Activated CD4-positive, alpha-beta T cell treated with anti-CD3 and anti-CD28 coated beads for 24 hours (primary cell): ENCODE measurements at places on chromosomes 6 and 20.

GRCh38 chr20:37502654-37503053 lies 18.4 kb upstream of the NNAT start:
- DNase-seq: no peak

DNA sequence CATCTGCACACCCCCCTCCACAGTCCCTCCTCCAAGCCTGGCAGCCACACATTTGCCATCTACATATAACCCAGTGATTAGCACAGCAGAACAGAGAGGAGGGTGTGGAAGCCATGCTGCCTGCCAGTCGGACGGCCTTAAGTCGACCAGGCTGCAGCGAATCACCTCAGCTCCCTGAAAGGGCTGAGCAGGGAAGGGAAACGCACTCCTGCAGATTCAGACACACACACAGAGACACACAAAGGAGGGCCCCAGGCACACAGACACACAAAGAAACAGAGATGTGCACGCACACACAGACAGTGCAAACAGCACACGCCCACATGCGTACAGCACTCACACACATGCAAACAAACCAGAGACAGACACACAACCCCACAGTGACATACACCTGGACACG lies 11.2 kb upstream of the SIRPA start:
- no peak for DNase-seq

DNA sequence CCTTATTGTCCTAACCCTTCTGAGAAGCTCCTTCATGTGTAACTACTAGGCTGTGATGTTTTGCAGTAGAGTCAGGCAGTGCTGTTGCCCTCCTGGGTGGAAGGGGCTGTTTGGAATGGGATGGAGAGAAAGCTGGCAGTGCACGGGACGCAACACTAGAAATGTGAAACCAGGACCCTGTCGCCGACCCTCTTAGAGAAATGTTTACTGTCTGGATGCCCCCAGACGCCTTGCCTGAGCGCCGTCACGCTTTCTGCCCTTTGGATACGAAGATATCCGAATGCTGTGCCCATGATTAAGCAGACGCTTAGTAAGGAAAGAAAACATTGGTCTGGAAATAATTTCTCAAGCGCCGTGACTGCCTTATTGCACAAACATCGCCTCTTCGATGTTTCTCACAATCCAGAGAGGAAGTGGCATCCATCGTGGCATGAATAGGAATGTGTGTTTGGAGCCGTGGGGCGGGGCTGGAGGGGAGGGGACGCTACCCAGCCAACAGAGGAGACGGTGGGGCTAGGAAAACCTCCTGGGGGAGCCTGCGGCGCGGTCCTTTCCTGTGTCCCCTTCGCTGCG lies 661 bp upstream of the PPP1R14C start:
- no peak for DNase-seq

- DNase-seq: no peak
Measured at GRCh38 chr20:32564921-32565734, 20.0 kb downstream of the NOL4L start.

- no peak for DNase-seq
Measured at GRCh38 chr20:15546525-15547023, 1026.7 kb downstream of the KIF16B start.

DNA sequence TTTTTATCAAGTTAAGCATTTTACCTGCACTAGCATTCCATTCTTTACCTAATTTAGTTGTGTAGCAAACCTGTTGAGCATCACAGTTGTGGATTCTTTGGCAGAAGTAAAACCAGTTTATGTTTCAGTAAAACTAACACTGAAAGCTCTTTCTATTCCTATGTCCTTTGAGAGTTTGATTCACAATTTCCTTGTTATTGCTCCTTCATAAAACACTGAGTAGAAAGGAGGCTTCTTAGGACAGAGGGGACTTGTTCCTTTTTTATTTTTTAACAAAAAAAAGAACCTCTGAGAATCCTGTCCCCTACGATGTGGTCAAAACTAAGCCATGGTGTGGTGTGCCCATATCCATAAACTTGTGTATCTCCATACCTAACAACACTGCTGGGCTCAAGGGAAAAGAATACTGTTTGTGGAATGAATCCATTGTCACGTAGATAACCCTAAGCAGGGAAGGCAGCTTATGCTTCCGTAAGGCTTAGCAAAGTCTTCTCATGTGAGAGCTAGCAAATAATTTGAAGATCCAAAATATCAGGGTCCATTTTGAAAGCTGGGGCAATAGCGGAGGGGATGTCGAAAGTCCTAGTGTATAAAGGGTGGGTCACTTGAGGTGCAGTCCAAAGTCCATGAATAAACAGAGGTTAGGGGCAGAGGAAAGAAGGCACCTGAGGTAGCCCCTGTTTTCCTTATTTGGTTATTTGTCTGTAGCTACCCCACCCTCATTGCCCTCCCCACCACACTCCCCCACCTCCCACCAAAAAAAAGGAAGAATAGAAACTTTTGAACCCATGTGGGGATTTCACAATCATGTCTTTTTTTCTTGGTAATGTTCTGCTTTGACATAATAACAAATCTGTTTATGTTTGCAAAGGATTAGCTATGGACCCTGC lies 71.0 kb downstream of the PLAGL1 start:
- DNase-seq: no peak

DNA sequence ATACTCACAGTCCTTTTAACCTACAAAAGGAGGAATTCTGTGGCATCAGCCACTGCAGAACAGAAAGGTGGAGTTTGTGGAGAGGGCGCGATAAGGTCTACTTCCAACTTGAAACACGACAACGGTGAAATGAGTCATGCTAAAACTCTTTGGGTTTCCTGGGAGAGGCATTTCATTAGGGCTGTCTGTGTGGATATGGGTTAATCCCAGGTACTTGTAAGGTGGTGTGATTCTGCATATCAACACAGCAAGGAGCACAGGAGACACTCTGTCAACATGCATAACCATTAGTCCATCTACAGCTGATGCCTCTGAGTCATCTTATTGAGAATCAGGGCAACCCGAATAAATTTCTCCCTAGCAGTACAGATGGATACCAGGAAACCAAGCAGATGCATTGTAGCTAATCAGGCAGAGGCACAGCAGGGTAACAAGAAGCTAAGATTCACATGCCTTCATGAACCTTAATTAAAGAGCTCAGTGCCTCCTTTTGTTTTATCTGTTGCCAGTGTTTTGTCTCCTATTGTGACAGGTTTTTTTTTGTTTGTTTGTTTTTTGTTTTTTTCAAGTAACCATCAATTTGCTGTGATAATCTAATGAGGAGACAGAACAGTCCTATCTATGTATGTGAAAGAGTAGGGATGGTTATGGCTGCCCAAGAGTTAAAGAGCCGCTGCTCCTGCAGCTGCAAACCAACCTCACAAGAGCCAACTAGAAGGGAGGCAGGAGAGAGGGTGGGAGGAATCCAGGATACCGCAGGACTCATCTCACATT lies 315.8 kb upstream of the SOX4 start:
- DNase-seq: no peak

- no peak for DNase-seq
Measured at GRCh38 chr20:33789109-33789857, 21.9 kb upstream of the CHMP4B start.

DNA sequence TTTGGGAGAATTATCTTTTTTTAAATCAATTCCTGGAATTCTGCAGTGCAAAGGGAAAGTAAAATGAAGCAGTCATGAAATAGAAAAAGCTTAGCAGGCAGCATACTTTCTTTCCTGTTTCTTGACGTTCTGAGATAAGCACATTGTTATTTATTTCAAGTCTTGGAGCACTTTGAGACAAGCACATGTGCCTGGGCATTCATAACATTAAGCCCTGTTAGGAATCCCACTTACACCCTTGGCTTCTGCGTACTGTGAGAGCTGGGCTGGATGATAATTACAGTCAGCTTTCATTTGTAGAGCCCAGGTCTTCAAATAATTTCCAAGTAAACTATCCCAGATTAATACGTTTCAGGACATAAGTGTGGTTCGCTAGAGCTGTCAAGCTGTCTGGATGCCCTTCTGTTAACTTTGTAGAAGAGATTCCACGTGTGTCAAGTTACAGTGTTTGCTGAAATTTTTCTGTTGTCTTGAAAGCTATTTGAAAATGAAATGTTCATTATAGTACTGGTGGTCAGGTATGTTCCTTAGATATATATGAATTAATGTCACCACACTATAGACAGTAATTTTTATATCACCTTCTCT lies 8.9 kb downstream of the FARS2 start:
- no peak for DNase-seq

DNA sequence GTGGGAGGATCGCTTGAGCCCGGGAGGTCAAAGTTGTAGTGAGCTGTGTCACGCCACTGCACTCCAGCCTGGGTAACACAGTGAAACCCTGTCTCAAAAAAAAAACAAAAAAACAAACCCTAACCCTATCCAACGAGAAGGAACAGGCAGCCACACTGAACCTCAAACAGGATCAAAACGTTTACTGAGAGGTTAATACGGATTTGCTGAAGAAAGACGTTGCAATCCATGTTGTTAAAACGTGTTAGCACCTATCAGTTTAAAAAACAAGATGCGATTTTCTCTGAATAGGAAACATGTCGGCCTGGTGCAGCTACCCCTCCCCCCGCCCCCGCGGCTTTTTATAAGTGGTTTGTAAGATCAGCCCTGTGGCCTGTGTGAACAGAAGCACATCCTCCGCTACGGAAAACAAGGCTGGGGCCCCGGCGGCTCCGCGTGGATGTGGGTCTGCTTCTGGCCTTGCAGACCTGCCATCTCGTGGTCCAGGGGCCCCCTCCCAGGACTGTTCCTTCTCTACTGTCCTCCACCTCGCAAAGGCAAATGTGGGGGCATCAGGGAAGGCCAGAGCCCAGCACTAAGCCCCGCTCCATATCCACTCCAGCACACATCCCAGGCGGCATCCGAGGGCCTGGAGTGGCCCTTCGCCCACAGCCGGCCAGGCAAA lies 11.4 kb downstream of the SLC2A4RG start:
- DNase-seq: no peak

DNA sequence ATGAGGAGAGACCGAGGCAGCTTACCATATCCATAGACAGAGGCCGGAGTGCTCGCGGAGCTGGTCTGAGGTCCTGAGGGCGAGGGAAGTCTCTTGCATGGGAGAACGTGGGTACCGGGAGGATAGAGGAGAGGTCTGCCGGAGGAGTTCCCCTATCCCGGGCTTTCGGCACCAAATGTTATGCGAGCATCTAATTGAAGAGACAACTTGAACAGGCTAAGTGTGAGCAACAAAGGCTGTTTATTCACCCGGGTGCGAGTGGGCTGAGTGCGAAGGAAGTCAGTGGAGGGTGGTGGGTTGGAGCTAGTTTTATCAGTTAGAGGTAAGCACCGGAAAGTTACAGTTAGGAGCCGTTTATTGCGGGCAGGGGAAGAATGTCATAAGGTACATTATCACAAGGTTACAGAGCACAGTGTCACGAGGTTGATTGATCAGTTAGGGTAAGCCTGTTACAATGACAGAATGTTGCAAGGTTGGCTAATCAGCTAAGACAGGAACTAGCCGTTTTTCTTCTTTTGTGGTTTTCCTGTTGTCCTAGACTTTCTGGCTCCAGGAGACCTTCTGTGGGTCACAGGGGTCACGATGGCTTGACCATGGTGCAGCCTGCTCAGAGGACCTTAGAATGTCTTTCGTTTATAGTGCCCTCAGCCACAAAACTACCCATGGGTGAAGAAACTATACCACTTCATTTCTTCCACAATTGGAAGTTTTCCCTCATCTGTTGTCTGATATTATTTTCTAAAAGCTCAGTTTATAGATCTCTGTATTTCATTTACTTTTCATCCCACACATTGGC lies 746.0 kb upstream of the ADGRB3 start:
- DNase-seq: no peak

DNA sequence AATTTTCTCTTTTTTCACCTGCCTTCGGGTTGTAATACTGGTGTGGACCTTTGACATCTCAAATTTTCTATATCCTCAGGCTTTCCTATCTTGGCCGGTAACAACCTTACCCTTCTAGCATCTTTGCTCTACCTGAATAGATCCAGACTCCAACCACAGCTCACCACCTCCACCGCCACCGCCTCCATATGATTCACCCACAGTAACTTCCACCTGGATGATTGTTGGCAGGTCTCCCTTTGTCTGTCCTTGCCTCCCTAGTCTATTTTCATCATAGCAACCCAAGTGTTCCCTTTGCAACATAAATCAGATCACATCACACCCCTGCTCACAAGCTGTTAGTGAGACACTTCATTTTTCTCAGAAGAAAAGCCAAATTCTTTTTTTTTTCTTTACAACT lies 525.8 kb upstream of the POU3F2 start:
- no peak for DNase-seq

GRCh38 chr6:35083507-35083906 lies 57.6 kb downstream of the TCP11 start:
- no peak for DNase-seq

- no peak for DNase-seq
Measured at GRCh38 chr6:138455746-138456400, 43.4 kb downstream of the NHSL1 start.

GRCh38 chr6:125974214-125974866 lies 12.0 kb upstream of the TRMT11 start:
- no peak for DNase-seq

GRCh38 chr6:116156405-116157326 lies 30.7 kb upstream of the COL10A1 start:
- no peak for DNase-seq

DNA sequence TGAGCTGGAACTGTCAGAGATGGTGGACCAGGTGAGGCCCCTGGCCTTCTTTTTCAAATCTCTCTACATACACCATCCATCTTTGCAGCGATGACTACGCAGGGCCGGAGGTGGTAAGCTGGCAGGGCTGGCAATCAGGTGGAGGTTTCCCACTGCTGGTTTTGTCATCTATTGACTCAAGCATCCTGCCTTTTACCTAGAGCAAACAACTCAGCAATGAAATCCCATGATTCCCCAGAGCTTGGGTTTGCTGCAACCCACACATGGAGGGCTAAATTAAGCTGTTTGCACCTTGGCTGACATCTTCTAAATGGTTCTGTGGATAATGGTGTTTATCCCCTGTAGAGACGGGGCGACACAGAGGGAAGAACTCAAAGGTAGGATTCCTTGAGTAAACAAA lies 170.2 kb downstream of the SCP2D1 start:
- DNase-seq: no peak

GRCh38 chr20:34222208-34222607 lies 19.0 kb upstream of the ASIP start:
- DNase-seq: no peak

GRCh38 chr6:151391471-151392413 lies at the start of gene ZBTB2:
Gene ZBTB2, minus strand, starts transcription at chr6:151391559. Its CDS starts 17,922 bp downstream, at chr6:151373637.
- peak; percentile 47 for DNase-seq

DNA sequence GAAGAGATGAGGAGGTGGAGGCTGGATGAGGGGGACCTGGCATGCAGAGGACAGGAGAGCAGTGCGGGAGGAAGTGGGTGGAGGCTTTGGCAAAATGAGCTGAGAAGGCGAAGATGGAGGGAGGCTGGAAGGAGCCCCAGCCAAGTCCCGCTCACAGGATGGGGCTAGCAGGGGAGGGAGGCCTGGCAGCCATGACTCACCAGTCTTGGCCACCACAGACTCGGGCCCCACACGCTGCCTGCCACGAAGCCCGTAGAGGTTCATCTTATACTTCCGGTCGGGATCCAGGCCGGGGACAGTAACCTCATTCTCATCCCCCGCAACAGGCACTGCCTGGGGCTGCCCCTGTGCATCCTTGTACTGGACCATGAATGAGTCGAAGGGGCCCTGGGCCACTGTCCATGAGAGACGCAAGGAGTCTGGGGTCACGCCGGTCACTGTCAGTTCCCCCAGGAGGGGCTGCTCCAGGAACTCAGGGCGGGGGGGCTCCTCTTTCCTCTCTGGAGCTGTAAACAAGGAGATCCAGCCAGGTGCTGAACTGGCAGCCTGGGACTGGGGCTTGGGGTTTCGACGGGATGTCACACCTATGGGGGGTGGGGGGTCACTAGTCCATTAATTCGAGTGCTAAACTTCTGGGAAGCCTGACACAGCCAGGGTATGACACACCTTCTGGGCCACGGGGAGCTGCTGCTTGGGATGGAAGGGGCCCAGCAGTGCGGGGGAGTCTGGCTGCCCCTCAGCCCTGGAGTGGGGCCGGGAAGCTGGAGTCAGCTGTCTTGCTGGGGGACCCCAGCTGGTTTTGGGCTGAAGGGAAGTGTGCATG lies 27.8 kb downstream of the TNXB start:
- DNase-seq: no peak
